ENCODE measurements at places on chromosomes 1 and 21. TPM values are rescaled to one million over a fixed set of nuclear protein-coding genes. Genes with fewer than 3 reads are reported as not detected.

Gene TAS1R2
- polyA plus RNA-seq = not detected

Gene XCL1
- not detected for polyA plus RNA-seq

Gene ZYG11A
- 0.17 TPM for polyA plus RNA-seq

Gene MIXL1
- 0.40 TPM for polyA plus RNA-seq

Gene TMEM52
- 1.2 TPM for polyA plus RNA-seq

Gene PAPPA2
- polyA plus RNA-seq = 90.1 TPM

Gene KRTAP22-2
- polyA plus RNA-seq = not detected

Gene EDARADD
- polyA plus RNA-seq = 7.0 TPM

Gene ATAD3C
- 1.4 TPM for polyA plus RNA-seq

Gene RGL1
- 57.2 TPM for polyA plus RNA-seq

Gene SLC1A7
- polyA plus RNA-seq = 0.08 TPM

Gene FMO2
- 2.4 TPM for polyA plus RNA-seq

Gene ACTL8
- not detected for polyA plus RNA-seq

Gene IL22RA1
- 2.3 TPM for polyA plus RNA-seq

Gene AGMAT
- 35.5 TPM for polyA plus RNA-seq

Gene INKA2
- 3.8 TPM for polyA plus RNA-seq

Gene FABP3
- polyA plus RNA-seq = 91.3 TPM

Gene HHIPL2
- 0.71 TPM for polyA plus RNA-seq

Gene HTR6
- polyA plus RNA-seq = 1.3 TPM

Gene SIPA1L2
- 29.5 TPM for polyA plus RNA-seq

Gene S100B
- 5.6 TPM for polyA plus RNA-seq

Gene NR1I3
- polyA plus RNA-seq = 1.5 TPM

Gene PTGFR
- 0.20 TPM for polyA plus RNA-seq

Gene KLHDC9
- polyA plus RNA-seq = 17.6 TPM

Gene USH2A
- 0.22 TPM for polyA plus RNA-seq

Gene PPP1R12B
- 16.0 TPM for polyA plus RNA-seq

Gene FUBP1
- 333 TPM for polyA plus RNA-seq

Gene TNFRSF9
- 0.18 TPM for polyA plus RNA-seq

Gene CFHR1
- 0.22 TPM for polyA plus RNA-seq

Gene S100A11
- 273 TPM for polyA plus RNA-seq

Gene LCE4A
- not detected for polyA plus RNA-seq

Gene FCRL5
- polyA plus RNA-seq = 0.10 TPM

Gene GRIK1
- 1.2 TPM for polyA plus RNA-seq

Gene ATP6V1G3
- 9.6 TPM for polyA plus RNA-seq

Gene C8B
- not detected for polyA plus RNA-seq

Gene TNFRSF18
- 0.68 TPM for polyA plus RNA-seq

Gene ABL2
- polyA plus RNA-seq = 10.5 TPM
